ENCODE measurements at places on chromosomes 7 and 10.

- H3K27ac ChIP-seq = no peak overlapping the region
- H3K4me3 ChIP-seq = no peak overlapping the region
- peaks cover 1% of the 10 kb centered on the region for H3K4me1 ChIP-seq
- H3K27me3 ChIP-seq = peaks cover 27% of the 10 kb centered on the region
- H3K36me3 ChIP-seq = no peaks in the 10 kb centered on the region
- no peak for DNase-seq
Measured at GRCh38 chr10:46536781-46537180, 19.7 kb downstream of the GPRIN2 start.

GRCh38 chr7:29207162-29207801 is 12.7 kb downstream of the CHN2 start:
- peaks cover 19% of the 10 kb centered on the region for H3K4me1 ChIP-seq
- H3K4me3 ChIP-seq = no peak overlapping the region
- no peak for DNase-seq
- peaks cover 7% of the 10 kb centered on the region for H3K27me3 ChIP-seq

DNA sequence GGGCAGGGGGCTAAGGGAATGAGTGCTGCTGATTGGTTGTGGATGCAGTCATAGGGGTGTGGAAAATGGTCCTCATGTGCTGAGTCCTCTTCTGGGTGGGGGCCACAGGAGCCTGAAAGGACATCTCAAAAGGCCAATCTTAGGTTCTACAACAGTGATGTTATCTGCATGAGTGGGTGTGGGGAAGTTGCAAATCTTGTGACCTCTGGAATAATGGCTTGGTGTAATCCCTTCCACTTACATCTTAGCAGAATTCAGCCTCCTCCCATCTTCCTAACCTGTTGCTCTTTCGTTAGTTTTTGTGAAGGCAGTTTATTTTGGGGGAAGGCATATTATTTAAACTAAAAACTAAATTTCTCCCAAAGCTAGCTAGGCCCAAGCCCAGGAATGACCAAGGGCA is 42.0 kb upstream of the OIT3 start:
- H3K27ac ChIP-seq = no peak overlapping the region
- DNase-seq = no peak
- no peak overlapping the region for H3K4me3 ChIP-seq
- H3K36me3 ChIP-seq = peaks cover 44% of the 10 kb centered on the region
- H3K4me1 ChIP-seq = no peaks in the 10 kb centered on the region

DNA sequence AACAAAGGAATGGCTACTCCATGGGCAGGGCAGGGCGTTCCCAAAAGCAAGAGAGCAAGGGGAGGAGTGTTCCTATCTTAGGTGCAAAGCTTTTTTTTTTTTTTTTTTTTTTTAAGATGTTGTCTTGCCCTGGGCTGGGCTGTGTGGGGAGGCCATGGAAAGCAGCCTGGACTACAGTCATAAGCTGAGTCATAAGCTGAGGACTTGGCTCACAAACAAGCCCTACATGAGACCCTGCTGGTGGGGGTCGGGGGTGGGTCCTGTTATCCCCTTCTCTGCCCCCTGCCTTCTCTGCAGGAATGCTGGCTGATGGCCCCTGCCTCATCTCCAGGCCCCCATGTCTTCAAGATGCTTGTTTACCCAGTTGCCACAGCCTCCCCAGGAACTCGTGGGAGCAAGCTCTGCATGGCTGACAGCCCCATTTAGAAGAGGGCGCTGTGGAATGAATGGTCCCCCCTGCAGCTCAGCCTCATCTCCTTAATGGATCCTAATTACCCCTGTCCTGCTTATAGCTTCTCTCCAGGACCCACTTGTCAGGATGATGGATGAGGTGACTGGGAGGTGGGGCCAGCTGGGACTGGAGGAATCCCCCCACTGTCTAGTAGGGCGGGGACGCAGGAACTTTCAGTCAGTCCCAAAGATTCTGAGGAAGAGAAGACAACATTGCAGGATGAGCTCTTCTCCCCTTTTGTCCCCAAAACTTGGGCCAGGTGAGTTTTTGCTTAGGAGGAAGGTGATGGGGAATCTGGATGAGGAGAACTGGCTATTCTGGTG is 340.8 kb upstream of the PODXL start:
- H3K27me3 ChIP-seq = peaks cover 57% of the 10 kb centered on the region
- H3K4me3 ChIP-seq = no peak overlapping the region
- peak; percentile 50 for DNase-seq
- no peaks in the 10 kb centered on the region for H3K36me3 ChIP-seq
- H3K27ac ChIP-seq = no peak overlapping the region
- peaks cover 37% of the 10 kb centered on the region for H3K4me1 ChIP-seq

GRCh38 chr7:44625526-44626471 is 19.4 kb downstream of the OGDH start:
- no peaks in the 10 kb centered on the region for H3K27me3 ChIP-seq
- H3K4me3 ChIP-seq = no peak overlapping the region
- peaks cover 10% of the 10 kb centered on the region for H3K4me1 ChIP-seq

DNA sequence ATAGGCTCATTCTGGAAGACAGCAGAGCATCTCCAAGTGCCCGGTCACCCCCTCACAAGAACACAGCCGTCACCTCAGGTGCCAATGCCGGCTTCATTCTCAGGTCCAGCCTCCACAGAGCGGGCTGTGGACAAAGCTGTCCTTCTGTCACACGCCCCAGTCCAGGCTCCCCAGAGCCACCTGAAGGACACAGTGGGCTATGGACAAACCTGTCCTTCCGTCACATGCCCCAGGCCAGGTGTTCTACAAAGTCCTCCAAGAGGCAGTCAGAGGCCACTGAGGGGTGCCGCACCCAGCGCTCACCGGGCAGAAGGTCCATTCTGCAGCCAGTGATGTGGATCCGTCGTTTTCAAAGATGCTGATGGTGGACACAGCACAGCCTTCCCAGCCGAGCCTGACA is 173.2 kb upstream of the PPP2R2D start:
- peaks cover 75% of the 10 kb centered on the region for H3K4me1 ChIP-seq
- no peak for DNase-seq
- no peak overlapping the region for H3K4me3 ChIP-seq

DNA sequence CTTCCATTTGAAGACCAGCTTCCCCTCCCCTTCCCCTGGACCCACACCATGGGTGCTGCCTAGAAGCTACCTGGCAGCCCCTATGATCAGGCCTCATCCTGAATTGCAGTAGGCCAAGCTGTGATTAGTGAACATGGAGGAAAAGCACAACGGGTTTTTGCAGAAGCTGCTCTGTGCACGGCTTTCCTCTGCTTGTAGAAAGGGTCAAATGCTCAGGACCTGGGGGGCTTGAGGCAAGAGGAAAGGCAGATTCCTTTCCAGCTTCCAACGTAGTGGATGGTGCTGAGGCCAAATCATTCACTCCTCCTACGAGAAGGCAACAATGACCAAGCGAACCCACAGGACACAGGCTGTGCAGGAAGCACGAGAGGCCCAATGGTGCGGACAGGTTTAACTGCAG is 410.3 kb upstream of the SHH start:
- no peaks in the 10 kb centered on the region for H3K4me1 ChIP-seq
- no peak overlapping the region for H3K4me3 ChIP-seq
- DNase-seq = no peak
- H3K36me3 ChIP-seq = no peaks in the 10 kb centered on the region
- H3K27me3 ChIP-seq = peaks cover 4% of the 10 kb centered on the region
- no peak overlapping the region for H3K27ac ChIP-seq

DNA sequence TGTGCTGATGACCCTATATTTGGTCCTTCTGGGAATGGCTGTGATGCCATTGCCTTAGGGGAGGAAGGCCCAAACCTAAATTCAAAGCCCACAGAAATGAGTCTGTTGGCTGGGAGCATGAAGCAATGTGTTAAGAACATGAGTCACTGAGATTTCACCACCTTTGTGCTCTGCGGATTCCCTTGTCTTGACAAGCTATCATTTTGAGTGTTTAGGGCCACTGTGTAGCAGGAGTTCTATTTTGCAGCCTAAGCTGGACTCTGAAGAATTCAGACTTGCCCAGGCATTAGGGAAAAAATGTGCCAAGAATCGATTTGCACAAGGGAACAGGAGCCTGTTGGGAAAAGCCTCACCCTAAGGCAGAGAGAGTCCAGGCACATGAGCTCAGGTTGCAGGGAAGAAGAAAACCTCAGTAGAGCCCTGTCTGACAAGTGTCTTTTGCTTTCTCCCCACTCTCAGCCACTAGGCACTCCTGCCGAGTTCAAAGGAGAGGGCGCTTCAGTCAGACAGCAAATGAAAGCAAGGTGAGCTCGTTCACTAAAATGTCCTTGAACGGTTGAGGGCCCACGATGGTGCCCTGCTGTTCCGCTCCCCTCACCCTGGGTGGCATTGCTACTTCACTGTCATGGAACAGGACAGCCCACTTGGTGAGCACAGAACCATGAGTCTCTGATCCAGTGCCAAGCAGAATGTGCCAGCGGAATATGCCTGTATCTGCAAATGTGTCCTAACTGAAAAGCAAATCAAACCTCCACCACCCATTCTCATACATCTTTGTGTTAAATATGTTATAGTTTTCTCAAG is 93.6 kb downstream of the PRLHR start:
- peaks cover 4% of the 10 kb centered on the region for H3K4me1 ChIP-seq
- no peaks in the 10 kb centered on the region for H3K36me3 ChIP-seq
- peak overlapping the region; percentile 38 for H3K27ac ChIP-seq
- H3K27me3 ChIP-seq = no peaks in the 10 kb centered on the region
- H3K4me3 ChIP-seq = no peak overlapping the region

DNA sequence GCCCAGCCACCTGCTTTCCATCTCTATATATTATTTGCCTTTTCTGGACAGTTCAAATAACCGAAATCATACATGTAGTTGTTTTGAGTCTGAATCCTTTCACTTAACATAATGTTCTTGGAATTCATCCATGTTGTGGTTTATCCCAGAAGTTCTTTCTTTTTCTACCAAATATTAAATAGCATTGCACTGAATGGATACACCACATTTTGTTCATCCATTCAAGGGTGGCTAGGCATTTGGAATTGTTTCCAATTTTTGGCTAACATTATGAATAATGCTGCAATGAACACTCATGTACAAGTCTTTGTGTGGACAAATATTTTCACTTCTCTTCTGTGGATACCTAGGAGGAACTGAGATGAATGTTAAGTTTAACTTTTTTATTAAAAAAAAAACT is 18.0 kb downstream of the DNAJC1 start:
- peak overlapping the region; percentile 31 for H3K27ac ChIP-seq
- H3K27me3 ChIP-seq = no peaks in the 10 kb centered on the region
- no peak overlapping the region for H3K4me3 ChIP-seq
- H3K36me3 ChIP-seq = peaks cover 18% of the 10 kb centered on the region

- no peak overlapping the region for H3K27ac ChIP-seq
- no peak for DNase-seq
- H3K4me3 ChIP-seq = no peak overlapping the region
Measured at GRCh38 chr7:130982160-130982638, 248.2 kb upstream of the KLF14 start.

- peaks cover 25% of the 10 kb centered on the region for H3K36me3 ChIP-seq
- peak; percentile 36 for DNase-seq
- peaks cover 75% of the 10 kb centered on the region for H3K4me1 ChIP-seq
Measured at GRCh38 chr7:27174874-27175625, 930 bp upstream of the HOXA10 start.

DNA sequence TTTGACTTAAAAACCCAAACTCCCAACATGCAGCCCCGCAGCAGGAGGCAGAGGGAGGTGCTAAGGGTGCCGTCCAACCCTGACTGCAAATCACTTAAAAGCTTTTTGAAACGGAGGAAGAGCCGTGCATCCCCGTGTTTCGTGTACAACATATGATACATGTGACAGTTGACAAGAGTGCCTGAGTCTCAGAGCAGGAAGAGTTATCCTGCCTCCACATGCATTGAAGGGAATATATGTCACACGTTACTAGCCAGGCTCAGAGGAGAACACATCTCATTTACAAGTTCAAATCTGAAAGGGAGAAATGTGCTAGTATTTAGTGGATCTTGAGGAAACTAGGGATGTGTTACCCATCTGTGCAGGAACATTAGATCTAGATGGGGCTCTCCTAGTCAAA is 69.9 kb downstream of the SDK1 start:
- peaks cover 25% of the 10 kb centered on the region for H3K4me1 ChIP-seq
- no peak overlapping the region for H3K27ac ChIP-seq
- H3K36me3 ChIP-seq = no peaks in the 10 kb centered on the region
- no peak overlapping the region for H3K4me3 ChIP-seq
- H3K27me3 ChIP-seq = peaks cover 4% of the 10 kb centered on the region
- DNase-seq = no peak

GRCh38 chr7:142883571-142884285 is 1.8 kb downstream of the TRPV6 start:
- peak overlapping the region; percentile 97 for H3K27ac ChIP-seq
- peaks cover 64% of the 10 kb centered on the region for H3K4me1 ChIP-seq

- peaks cover 13% of the 10 kb centered on the region for H3K27me3 ChIP-seq
- no peak overlapping the region for H3K27ac ChIP-seq
- no peak overlapping the region for H3K4me3 ChIP-seq
- H3K4me1 ChIP-seq = peaks cover 15% of the 10 kb centered on the region
- DNase-seq = no peak
Measured at GRCh38 chr10:36491926-36492325, 633.5 kb upstream of the ANKRD30A start.

GRCh38 chr7:31304446-31304845 is 36.1 kb downstream of the NEUROD6 start:
- peaks cover 12% of the 10 kb centered on the region for H3K4me1 ChIP-seq
- no peaks in the 10 kb centered on the region for H3K27me3 ChIP-seq
- no peak for DNase-seq
- no peaks in the 10 kb centered on the region for H3K36me3 ChIP-seq

DNA sequence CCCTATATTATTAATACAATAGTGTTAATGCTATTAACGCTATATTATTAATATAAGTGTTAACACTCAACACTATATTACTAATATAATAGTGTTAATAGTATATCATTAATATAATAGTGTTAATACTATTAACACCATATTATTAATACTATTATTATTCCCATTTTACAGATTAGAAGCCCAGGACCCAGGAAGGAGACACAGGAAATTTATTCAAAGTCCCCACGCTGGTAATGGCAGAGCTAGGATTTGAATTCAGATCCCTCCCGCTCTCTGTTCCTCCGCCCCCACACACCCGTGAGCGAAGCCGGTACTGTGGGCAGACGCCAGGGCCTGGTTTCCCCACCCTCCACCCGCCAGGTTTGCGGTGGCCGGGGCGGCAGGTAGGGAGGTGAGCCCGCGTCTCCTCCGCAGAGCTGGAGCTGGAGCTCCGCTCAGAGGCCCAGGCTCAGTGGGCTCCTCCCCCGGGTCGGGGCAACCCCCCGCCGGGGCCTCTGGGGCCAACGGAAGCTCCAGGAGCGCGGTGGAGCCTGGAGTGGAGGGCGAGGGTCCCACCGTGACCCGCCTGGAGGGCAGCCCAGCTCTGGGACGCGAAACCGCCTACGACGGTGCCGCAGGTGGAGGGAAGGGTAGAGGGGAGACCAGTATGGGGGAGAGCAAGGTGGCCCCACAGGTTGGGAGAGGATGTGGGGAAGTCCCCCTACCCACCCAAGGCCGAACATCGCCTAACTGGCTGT is at the start of gene TMEM225B:
Gene TMEM225B (plus strand): TSS at position 506 of the 740 bp plus-strand sequence. CDS start 6,122 bp downstream, outside the sequence.
- H3K36me3 ChIP-seq = no peaks in the 10 kb centered on the region
- H3K4me3 ChIP-seq = no peak within 1 kb of the TSS
- H3K4me1 ChIP-seq = no peaks in the 10 kb centered on the region
- DNase-seq = no peak
- no peak within 1 kb of the TSS for H3K27ac ChIP-seq

DNA sequence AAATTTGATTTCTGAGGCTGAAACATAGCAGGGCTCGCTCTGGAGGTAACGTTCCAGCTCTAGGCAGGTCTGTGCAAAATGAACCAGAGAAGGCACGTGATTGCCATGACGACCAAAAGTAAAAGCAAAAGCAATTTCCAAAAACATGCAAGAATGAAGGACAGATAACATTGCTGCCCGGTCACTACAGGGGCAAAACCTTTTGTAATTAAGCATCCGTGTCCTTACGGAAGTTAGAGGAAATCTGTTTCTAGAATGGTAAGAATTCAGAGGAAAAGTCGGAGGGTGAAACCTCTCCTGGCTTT is 2.9 kb downstream of the KLF6 start:
- peaks cover 53% of the 10 kb centered on the region for H3K4me1 ChIP-seq
- DNase-seq = no peak
- no peaks in the 10 kb centered on the region for H3K27me3 ChIP-seq
- H3K36me3 ChIP-seq = peaks cover 50% of the 10 kb centered on the region
- H3K27ac ChIP-seq = peak overlapping the region; percentile 82
- H3K4me3 ChIP-seq = peak overlapping the region; percentile 98

Measured in nephron progenitor cell (in vitro differentiated cells).